ENCODE measurements at places on chromosomes 5 and 9.

DNA sequence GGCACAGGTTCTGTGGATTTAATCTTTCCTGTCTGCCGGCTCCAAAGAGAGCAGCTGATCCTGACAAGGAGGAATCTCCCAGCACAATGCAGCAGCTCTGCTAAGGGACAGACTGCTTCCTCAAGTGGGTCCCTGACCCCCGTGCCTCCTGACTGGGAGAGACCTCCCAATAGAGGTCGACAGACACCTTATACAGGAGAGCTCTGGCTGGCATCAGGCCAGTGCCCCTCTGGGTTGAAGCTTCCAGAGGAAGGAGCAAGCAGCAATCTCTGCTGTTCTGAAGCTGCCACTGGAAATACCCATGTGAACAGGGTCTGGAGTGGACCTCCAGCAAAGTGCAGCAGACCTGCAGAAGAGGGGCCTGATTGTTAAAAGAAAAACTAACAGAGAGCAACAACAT is 630.2 kb upstream of the FTMT start:
- no peak for DNase-seq

- DNase-seq: no peak
These were observed 608.9 kb downstream of the DTWD2 start for GRCh38 chr5:118379470-118379869.

DNA sequence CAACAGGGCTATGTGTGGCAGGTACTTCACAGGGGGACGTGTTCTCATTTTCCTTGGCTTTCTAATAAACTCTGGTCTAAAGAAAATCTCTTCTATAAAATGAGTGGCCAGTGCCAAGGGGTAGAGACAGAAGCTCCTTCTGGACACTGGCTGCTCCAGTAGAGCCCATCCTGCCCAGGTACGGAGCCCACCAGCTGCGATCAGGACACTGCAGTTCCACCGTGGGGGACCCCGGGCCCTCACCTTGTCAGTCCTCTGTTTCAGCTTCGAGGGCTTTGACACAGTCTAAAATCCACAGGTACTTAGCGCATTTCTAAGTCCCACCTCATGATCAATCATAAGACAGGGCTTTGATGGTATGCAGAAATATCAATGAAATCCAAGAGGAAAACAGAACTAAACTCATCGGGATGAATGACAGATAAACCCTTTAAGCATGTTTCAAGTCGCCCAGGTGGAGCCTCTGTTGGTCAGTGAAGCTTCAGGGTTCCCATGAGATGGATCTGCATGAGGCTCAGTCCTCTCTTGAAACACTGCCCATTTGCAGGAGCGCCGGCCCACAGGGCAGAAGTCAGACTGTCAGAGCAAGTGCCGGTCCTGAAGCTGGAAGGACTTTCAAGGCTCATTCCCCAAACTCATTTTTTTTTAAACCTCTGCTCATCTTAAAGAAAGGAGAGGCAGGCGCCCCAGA is 20.3 kb upstream of the TERT start:
- peak; percentile 14 for DNase-seq

- no peak for DNase-seq
These were observed 581.9 kb upstream of the BRINP1 start for GRCh38 chr9:119951090-119951489.

DNA sequence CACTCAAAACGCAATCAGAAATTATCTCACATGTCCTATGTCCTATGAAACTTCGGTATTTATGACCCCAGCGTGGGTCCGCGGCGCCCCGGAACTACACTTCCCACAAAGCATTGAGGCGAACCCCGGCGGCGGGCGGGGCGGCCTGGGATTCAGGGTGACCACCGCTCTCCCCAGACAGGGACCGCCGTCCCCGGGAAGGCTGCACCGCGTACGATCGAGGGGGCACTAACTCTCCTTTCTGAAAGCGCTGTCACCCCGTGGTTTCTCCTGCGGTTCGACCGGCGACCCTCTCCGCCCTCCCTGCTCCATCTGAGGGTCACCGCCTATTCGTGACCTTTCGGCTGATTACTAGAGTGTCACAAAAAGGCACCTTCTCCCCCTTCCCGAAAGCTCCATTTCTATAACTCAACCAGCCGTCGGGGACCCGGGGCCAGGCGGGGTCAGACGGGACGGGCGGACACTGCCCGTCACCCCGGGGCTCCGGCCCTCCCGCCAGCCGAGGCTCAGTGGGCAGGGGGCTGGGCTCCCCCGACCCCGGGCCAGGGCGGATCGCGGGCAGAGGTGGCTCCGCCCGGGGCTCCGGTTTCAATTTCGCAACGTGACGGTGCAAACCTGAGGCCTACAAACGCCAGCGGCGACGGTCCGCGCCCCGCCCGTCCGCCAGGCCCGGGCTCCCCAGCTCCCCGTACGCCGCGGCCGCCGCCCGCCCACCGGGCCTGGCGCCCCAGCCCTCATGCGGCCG is 1.3 kb downstream of the ECPAS start:
- DNase-seq: peak; percentile 84

GRCh38 chr9:134002796-134003195 is 10.7 kb upstream of the VAV2 start:
- no peak for DNase-seq

DNA sequence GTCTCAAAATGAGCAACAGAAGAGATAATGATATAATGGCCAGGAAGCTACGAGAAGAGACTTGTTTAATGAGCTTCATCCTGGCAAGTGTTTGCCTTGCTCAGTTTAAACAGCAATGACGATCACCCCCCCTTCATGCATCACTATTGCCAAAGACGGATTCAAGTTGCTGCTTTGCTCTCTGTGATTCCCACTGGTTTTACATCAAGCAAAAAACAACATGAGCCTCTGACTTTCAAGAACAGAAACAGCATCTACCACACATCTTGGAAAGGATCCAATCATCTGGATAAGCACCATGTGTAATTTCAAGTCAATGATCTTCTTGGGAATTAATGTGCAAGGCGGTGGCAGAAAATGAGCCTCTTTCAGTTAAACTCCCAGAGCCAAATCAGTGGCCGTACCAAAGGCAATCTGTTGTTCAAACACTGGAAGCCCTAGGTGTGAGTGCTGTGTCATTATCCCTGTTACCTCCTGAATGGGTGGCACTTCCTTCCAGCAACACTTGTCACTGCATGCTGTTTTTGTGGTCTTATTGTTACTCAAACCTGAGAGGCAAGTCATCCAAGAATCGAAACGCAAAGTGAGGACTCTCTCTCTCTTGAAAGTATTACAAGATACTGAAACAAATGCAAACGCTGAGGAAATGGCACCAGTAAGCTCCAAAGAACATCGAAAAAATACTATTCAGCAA is 72.8 kb downstream of the MED27 start:
- no peak for DNase-seq

DNA sequence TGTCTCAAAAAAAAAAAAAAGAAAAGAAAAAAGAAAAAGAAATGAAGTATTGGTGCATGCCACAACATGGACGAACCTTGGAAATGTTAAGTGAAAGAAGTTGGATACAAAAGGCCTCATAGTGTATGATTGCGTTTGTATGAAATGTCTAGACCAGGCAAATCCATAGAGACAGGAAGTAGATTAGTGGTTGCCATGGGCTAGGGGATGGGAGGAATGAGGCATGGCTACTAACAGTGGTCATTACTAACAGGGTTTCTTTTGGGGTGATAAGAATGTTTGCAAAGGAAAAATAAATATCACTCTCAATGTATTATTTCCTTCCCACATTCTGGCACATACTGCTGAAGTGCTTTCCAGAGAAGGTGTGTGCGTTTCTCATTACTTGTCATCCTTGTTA is 44.1 kb downstream of the UGCG start:
- no peak for DNase-seq

DNA sequence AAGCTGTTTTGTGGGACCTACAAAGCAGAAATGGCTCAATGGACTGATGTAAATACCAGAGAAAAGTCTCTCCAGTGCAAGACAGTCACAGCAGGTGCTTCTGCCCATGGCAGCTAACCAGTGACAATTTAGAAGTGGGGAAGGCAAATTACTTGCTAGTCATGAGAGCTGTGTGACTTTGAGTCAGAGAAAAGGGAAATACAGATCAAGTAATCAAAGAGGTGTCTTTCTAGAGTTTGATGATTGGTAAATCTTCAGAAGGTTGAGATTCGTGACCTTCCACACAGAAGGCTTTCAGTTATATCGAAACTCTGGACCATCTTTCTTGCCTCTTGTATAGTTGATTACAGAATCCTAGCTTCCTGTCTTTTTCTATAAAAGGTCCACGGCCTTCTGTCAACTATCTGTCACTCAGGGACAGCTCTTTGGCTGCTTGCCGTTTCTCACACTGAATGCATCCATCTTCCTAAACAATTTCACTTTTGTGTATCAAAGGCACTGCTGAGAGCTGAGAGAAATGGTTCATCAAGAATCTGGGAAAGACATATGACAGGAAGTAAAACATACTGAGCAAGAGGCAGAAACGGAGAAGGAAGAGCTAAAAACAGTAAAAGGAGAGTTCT is 993.9 kb upstream of the ACO1 start:
- no peak for DNase-seq

GRCh38 chr5:176743136-176743861 is 67.1 kb upstream of the UNC5A start:
- DNase-seq: no peak

DNA sequence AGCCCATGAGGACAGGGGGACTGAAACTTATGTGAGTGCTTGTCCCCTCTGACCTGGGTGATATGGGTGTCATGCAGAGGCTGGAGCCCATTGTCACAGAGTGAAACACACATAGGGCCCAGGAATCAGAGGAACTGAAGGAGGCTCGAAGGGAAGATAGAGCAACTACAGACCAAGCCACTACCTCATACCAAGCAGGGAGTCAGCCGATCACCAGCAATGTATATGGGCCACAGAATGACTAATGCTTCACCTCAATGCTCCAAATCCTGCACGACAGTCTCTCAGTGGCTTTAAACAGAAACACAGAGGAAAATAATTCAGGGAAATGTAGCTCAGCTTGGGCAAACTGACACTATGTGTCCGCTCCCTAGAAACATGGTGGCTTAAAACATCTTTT is 8.9 kb upstream of the FBXW11 start:
- DNase-seq: no peak

GRCh38 chr5:127358284-127358683 is 67.7 kb downstream of the MEGF10 start:
- no peak for DNase-seq

DNA sequence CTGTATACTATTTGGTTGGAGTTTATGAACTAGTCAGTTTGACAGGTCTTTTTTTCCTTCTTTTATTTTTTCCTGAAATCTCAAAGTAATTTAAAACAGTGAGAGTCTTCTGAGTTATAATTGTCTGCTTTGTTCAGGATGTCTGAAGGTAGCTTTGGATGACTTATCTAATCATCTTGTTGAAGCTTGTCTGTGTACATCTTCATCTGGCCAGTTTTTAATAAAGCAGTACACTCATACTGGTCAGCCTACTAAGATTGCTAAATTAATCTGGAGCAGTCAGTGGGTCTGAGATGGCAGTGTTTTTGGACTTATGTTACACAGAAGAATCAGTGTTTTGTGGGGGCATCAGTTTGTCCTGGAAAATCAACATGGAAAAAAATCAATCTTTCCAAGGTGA is 482.4 kb downstream of the CDH10 start:
- no peak for DNase-seq

DNA sequence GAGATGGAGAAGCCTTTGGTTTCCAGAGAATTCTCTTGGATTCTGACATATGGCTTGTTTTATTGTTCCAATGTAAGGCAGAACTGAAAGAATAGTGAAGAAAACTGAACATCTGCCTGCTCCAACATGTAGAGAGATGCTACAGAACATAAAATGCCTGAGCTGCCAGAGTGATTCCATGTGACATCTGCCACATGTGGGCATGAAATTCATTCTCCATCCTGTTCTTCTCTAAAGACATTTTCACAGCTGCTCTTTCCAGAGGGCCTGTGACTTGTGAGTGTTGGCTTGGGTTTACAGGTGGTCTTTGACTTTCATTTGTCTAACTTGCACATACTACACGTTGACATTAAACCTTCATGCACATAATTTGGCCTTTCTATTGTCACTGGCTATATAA is 33.7 kb upstream of the TXN start:
- no peak for DNase-seq

GRCh38 chr5:56673171-56673570 is 142.2 kb upstream of the MAP3K1 start:
- no peak for DNase-seq

DNA sequence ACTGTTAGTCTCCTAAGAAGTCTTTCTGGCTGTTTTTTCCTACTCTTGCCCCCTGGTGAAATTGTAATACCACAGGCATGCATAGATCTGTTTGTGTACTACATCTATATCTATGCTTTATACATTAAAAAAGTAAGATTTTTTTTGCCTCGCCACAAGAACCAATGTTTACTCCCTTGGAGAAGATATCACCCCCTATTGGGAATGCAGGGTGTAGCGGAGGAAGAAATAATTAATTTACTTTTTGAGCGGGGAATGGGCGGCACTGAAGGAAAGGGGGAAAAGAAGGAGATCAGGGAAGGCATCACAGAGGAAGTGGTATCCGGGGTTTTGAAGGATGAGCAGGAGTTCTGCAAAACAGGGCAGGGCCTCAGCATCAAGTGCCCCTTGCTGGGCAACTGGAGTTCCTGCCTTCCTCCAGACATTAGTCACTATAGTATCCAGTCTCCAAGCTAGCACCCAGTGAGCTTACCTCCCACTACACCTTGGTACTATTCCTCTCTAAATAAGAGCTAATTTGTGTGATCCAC is 134.9 kb downstream of the GABBR2 start:
- no peak for DNase-seq

DNA sequence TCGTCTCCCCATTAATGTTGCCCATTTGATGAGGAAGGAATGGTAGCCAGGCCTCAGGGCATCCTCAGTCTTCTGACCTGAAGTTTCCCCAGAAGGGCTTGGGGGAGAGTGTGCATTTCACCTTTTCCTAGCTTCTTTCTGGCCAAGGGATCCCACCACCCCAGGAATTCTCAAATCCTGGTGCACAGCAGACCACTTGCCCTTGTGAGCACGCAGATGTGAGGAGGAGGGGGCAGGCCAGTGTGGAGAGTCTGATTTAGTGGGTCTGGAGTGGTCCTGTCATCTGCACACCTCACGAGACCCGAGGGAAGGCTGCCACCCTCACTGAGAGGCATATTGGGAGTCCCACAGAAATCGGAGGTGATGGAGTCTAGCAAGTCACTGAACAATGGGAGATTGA is 64.3 kb downstream of the CXXC5 start:
- DNase-seq: no peak

GRCh38 chr5:173963182-173963838 is 25.7 kb upstream of the C5orf47 start:
- no peak for DNase-seq

DNA sequence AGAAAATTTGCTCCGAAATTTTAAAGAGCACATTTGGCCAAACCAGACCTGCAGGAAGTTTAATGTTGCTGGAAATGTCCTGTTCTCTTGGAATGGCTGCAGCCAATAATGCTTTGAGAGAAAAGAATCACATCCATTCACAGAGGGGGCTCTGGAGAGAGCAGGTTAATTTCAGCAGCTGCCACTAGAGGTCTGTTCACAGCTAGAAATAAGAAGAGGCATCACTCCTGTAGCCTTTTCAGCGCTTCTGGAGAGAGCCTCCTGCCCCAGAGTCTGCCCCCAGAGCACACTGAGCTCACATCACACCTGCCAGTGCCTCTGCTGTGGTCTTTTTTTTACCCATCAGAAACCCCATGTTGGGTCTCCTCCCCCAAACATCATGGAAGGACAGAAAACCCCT is 124.8 kb upstream of the RAD23B start:
- no peak for DNase-seq

GRCh38 chr9:109733690-109734089 is 46.3 kb upstream of the PALM2AKAP2 start:
- DNase-seq: no peak

GRCh38 chr5:171445644-171446516 is 26.4 kb downstream of the FGF18 start:
- no peak for DNase-seq
